Lower leg skin (tissue), 4 donors: ENCODE measurements at places on chromosomes 11 and 22. TPM values are rescaled to one million over a fixed set of nuclear protein-coding genes. Genes with fewer than 3 reads are reported as not detected.

Gene KCNJ1
- total RNA-seq = not detected

Gene KRTAP5-2
- not detected for total RNA-seq

DNA sequence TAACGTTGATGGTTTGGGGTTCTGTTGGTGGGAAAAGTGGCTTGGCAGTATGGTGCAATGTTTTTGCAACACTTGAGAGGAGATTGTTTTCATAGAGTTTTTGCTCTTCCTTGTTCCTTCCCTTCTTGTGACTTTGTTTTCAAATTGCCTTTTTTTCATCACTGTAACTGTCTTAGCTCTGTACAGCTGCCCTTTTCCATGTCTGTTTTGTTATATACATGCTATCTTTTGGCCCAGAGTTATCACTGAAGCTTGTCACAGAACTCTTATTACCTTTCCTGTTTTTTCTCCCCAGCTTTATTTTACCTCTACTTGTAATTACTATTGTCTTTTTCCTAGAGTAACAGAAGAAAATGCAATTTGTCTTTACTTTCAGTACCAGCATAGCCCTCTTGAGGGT lies 154.1 kb downstream of the DDX10 start:
- DNase-seq = no peak

DNA sequence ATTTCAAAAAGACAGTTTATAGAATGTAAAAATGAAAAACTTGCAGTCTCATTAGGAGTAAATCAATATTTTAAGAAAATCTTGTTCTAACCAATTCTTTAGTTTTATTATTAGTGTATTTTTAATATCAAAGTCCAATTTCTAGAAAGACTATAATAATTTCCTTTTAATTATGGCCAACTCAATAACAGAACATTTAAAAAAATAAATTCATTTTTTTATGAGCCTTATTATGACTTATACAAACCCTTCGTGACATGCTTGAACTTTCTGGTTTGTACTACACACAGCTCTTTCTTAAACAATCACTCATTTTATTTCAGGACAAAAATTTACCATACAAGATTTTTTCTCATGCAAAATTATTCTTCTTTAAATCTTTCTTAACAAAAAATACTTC lies 11.7 kb upstream of the MRGPRE start:
- no peak for DNase-seq
